Heart right ventricle (tissue), 16 donors: ENCODE measurements at places on chromosomes 7 and 10.
A peak's percentile ranks its signal among the peaks of the same experiment; 100 is the strongest.

DNA sequence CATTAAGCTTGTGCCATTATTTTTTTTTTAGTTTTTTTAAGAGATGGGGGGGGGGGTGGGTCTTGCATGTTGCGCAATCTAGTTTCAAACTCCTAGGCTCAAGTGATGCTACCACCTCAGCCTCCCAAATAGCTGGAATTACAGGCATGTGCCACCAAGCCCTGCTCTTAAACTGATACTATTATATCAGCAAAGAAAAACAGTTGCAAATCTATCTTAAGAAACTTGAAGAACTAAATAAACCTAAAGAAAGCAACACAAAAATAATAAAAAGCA lies 47.5 kb downstream of the BRAF start:
- DNase-seq, result no peak

- DNase-seq, result no peak
These were observed 76.6 kb downstream of the GPR37 start for GRCh38 chr7:124688991-124689390.

GRCh38 chr7:97871659-97872024 lies 566 bp downstream of the ASNS start:
- DNase-seq, result peak; percentile 8

DNA sequence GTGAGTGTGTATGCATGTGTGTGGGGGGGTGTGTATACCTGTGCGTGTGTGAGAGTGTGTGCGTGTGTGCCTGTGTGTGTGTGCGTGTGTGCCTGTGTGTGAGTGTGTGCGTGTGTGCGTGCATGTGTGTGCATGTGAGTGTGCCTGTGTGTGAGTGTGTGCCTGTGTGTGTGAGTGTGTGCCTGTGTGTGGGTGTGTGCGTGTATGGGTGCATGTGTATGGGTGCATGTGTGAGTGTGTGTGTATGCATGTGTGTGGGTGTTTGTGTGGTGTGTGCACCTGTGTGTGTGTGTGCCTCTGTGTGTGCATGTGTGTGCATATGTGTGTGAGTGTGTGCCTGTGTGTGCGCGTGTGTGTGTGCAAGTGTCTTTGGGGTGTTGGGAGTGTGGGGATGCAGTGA lies 6.4 kb downstream of the ANTXRL start:
- DNase-seq, result no peak

GRCh38 chr10:127979045-127979444 lies 72.1 kb downstream of the PTPRE start:
- DNase-seq, result no peak

- no peak for DNase-seq
These were observed 81.5 kb downstream of the LYZL1 start for GRCh38 chr10:29370097-29371092.

GRCh38 chr10:69051303-69051702 lies 36.6 kb upstream of the SRGN start:
- no peak for DNase-seq

- DNase-seq, result no peak
These were observed 109.2 kb upstream of the ZNF746 start for GRCh38 chr7:149606826-149607225.

DNA sequence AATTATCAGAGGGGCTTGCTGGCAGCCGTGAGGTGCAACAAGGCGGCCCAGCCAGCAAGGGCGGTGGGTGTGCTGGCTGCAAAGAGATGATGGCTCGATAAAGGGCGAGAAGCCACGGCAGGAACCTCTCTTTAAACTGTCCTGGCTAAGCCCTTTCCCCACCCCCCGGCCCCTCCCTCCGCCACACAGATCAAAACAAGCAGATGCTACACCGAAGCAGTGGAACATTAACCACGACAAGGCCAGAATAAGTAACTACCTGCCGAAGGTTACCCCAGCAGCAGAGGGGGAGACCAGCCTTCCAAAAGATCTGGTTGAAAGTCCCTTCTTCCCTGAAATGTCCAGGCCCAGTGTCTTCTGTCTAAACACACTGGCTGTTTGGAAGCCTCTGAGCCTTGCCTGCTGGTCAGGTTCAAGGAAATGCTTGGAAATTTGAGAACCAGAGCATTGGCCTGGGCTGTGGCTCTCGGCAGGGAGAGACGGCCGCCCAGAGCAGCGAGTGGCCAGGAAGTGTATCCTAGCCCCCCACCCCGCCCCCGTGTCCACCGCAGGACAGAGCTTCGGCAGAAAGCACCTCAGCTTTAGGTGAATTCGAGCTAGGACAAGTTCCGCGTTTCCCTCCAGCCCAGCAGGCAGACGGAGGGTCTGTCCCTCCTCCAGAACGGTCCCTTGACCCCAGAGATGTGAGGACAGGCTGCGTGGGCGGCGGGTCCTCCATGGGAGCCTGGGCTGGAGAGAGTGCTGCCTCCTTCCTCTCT lies 2.1 kb downstream of the FAM20C start:
- DNase-seq, result no peak

DNA sequence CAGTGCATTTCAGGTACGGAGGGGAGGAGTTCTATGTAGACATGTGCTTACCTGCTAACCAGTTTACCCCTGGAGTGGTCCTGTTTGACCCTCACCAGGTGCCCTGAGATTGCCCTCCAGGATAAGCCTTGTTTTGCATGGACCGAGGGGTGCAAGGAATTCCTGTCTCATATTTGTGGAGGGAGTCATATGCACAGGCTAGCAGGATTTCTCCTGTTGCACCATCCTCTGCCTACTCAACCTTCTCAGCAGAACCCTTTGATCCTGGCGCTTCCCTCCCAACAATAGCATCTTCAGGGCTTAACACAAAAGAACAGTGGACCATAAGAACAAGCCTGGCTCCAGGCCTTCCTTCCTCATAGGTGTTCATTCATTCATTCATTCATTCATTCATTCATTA lies 7.2 kb downstream of the TRPV6 start:
- no peak for DNase-seq

DNA sequence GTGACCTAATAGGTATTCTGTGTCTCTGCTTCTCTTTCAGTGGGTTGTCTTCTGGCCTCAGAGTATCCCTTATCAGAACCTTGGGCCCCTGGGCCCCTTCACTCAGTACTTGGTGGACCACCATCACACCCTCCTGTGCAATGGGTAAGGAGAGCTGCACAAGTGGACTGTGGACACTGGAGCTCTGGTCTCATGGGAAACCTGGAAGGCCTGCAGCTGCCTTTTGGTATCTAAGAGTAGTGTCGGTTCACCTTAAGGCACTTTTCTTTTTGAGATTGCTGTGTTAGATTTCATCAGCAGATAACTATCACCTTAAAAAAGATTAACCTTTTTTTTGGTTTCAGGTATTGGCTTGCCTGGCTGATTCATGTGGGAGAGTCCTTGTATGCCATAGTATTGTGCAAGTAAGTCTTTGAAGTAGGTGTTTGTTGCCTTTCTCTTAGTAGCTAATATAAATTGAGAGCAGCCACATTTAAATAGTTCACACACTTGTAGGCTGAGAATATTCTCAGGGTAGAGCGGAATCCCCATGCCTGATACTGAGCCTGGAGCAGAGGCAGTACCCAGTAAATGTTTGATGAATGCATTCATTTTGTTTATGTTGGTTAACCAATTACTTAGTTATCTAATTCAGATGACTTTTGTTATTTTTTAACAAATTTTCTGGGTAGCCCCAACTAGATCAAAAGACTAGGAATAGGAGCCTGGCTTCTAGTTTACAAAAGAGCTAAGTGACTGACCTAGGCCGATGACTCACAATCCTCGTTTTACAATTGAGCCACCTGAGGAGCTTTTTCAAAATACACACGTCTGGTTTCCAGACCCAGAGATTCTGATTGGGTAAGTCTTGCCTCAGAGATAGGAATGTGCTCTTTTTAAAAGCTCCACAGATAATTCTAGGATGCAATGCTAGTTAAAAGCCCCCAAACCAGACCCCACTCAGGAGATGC lies 3.6 kb downstream of the TMEM254 start:
- DNase-seq, result no peak

GRCh38 chr7:45917658-45918057 lies 3.4 kb downstream of the IGFBP3 start:
- peak; percentile 84 for DNase-seq

DNA sequence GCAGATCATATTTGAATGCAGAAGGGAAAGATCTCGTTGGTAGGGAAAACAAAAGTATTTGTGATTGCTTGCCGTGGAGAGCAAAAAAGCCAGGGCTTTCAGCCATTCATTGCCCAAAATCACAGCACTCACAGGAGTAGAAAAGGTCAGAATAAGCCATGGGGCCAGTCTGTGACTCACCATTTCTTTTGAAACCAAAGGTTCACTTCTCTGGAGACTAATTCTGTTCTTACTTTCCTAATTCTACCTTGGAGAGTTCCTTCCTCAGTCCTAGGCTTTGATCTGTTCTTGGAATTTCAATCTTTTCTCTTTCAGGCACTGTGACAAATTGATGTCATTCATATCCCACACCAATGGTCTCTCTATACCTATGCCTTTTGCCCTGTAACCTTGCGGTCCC lies 54.1 kb upstream of the FAM180A start:
- no peak for DNase-seq

- DNase-seq, result no peak
These were observed 3.4 kb upstream of the NT5C2 start for GRCh38 chr10:103196516-103196915.

- DNase-seq, result no peak
These were observed 93.2 kb downstream of the ADCYAP1R1 start for GRCh38 chr7:31145339-31145738.

DNA sequence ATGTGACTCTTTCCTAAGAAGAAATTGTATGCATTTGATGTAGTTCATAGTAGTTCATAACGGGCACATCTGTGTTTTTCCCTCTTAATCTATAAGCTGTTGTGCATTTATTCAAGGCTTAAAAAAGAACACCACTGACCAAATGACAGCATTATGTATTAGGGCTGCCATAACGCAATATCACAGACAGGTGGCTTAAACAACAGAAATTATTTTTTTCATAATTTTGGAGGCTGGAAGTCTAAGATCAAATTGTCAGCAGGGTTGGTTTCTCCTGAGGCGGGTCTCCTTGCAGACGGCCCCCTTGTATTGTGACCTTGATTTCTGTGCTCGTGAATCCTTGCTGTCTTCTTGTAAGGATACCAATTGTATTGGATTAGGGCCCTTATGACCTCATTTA lies 627 bp upstream of the SSMEM1 start:
- DNase-seq, result no peak

DNA sequence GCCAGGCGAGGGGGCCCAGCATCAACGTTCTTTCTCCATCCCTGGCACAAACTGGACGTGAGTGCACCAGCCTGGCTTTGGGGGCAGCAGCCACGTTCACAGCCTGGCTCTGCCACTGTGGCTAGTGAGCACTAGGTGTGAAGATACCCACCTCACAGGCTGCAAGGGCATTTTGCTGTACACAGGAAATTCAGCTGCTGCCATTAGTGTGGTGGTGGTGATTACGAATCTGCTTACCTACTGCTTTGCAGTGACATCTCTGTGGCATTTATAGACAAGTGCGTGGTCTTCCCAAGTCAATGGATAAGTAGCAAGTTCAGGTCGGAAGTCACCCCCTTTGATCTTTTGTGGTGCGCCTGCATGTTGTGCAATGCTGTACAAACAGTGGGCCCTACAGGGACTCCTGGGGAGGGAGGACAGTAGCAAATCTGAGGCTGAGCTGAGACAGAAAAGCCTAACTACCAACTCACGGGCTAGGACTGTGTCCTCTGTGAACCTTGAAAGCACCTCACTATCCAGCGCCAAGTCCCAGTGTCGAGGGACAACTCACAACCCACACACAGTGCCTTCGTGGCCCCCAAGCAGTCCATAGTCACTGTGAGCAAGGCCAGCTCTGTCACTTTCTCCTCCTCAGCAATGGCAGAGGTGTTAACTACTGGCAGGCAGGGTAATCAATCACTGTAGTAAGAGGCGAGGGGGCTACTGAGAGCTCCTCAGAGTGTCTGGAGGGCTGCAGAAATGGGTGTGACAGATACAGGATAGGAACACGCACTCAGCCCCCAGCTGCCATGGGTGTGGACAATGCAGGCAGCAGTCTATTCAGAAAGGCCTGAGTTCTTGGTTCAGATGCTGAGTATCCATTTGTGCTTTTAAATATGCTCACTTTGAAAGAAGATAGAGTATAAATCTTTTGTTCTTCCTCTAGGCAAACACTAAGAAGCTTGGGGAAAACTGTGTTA lies 17.0 kb upstream of the MMP21 start:
- DNase-seq, result no peak

GRCh38 chr10:127913368-127913759 lies 6.5 kb downstream of the PTPRE start:
- no peak for DNase-seq

GRCh38 chr7:10475940-10476641 lies 497.6 kb upstream of the PHF14 start:
- no peak for DNase-seq

DNA sequence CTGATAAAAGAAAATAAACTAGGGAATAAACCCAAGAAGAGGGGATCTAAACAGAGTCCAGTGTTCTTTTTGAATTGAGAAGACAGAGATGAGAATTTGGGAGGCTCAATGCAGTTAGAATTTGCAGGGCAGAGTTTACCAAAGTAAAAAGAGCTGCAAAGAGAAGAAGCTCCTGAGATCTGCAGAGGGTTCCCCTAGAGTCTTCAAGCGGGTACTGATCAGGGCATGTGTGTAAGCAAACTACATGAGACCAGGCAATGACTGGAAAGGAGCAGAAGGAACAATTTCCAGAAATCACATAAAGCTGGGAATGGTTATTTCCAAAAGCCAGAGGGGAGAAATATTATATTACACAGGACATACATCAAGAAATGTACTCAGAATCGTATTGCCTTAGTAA lies 58.1 kb upstream of the TES start:
- no peak for DNase-seq

GRCh38 chr10:2984682-2985081 lies 82.7 kb upstream of the PFKP start:
- no peak for DNase-seq

GRCh38 chr10:48444266-48444665 lies 137.8 kb downstream of the MAPK8 start:
- DNase-seq, result no peak
